ENCODE measurements at places on chromosomes 12 and 14. TPM values are rescaled to one million over a fixed set of nuclear protein-coding genes. Genes with fewer than 3 reads are reported as not detected.

The FAM186B gene
- polyA plus RNA-seq, result not detected

The ASPG gene
- polyA plus RNA-seq, result 1.4 TPM

The MARK3 gene
- polyA plus RNA-seq, result 166 TPM

The NKX2-1 gene
- polyA plus RNA-seq, result 1.5 TPM

The PRIMA1 gene
- polyA plus RNA-seq, result not detected

The CLEC4A gene
- polyA plus RNA-seq, result 4.1 TPM

The HPD gene
- polyA plus RNA-seq, result not detected

The TMEM233 gene
- not detected for polyA plus RNA-seq

The FOXM1 gene
- polyA plus RNA-seq, result 0.31 TPM

The ACSS3 gene
- 0.52 TPM for polyA plus RNA-seq

The SLCO1C1 gene
- not detected for polyA plus RNA-seq

The PIWIL1 gene
- not detected for polyA plus RNA-seq

The TAS2R43 gene
- 1.1 TPM for polyA plus RNA-seq

The PRH2 gene
- not detected for polyA plus RNA-seq

The CAPZA3 gene
- polyA plus RNA-seq, result not detected

The P2RX7 gene
- polyA plus RNA-seq, result not detected

The GMPR2 gene
- 403 TPM for polyA plus RNA-seq

The GPR137C gene
- polyA plus RNA-seq, result 118 TPM

The REM2 gene
- 31.1 TPM for polyA plus RNA-seq

The GPRC5A gene
- polyA plus RNA-seq, result not detected

The BTG1 gene
- polyA plus RNA-seq, result 12.9 TPM

The TSPAN11 gene
- 5.6 TPM for polyA plus RNA-seq

The OR6C65 gene
- not detected for polyA plus RNA-seq

The BRMS1L gene
- polyA plus RNA-seq, result 30.8 TPM

The MYF5 gene
- not detected for polyA plus RNA-seq

The OLR1 gene
- not detected for polyA plus RNA-seq

The KRT75 gene
- polyA plus RNA-seq, result not detected

The SERPINA3 gene
- not detected for polyA plus RNA-seq

The CMTM5 gene
- polyA plus RNA-seq, result not detected

The CFAP251 gene
- 4.0 TPM for polyA plus RNA-seq

The KLRC3 gene
- 3.4 TPM for polyA plus RNA-seq

The KRT2 gene
- polyA plus RNA-seq, result not detected

The KRT72 gene
- not detected for polyA plus RNA-seq

The FBLN5 gene
- 1.5 TPM for polyA plus RNA-seq

The ZNF219 gene
- 40.6 TPM for polyA plus RNA-seq

The SIX6 gene
- polyA plus RNA-seq, result not detected

The ZNF10 gene
- 52.3 TPM for polyA plus RNA-seq

The MAP4K5 gene
- 148 TPM for polyA plus RNA-seq

The CACNB3 gene
- 123 TPM for polyA plus RNA-seq

The MORN3 gene
- polyA plus RNA-seq, result 1.1 TPM

The IL23A gene
- not detected for polyA plus RNA-seq

The SLC15A4 gene
- polyA plus RNA-seq, result 34.7 TPM

The CLEC4D gene
- not detected for polyA plus RNA-seq

The TOGARAM1 gene
- polyA plus RNA-seq, result 20.8 TPM

The CHFR gene
- polyA plus RNA-seq, result 89.3 TPM

The TAS2R14 gene
- polyA plus RNA-seq, result 13.5 TPM

The SP1 gene
- 7.3 TPM for polyA plus RNA-seq

The IFNG-AS1 gene
- not detected for polyA plus RNA-seq

The TCP11L2 gene
- polyA plus RNA-seq, result 16.6 TPM

The CPSF2 gene
- polyA plus RNA-seq, result 20.4 TPM

The GALNT8 gene
- polyA plus RNA-seq, result 25.9 TPM

The KLRD1 gene
- 0.52 TPM for polyA plus RNA-seq
